ENCODE measurements at places on chromosomes 2 and 18.

- no peak for DNase-seq
Observed at GRCh38 chr18:79466591-79466990, 70.9 kb downstream of the NFATC1 start.

- DNase-seq, result no peak
Observed at GRCh38 chr2:199306116-199306515, 151.6 kb downstream of the SATB2 start.

- no peak for DNase-seq
Observed at GRCh38 chr2:146323564-146323963, 1521.3 kb upstream of the ACVR2A start.

GRCh38 chr2:160252278-160252887 lies 52.3 kb upstream of the ITGB6 start:
- DNase-seq, result no peak

- no peak for DNase-seq
Observed at GRCh38 chr2:39837856-39838453, 58.9 kb upstream of the THUMPD2 start.

DNA sequence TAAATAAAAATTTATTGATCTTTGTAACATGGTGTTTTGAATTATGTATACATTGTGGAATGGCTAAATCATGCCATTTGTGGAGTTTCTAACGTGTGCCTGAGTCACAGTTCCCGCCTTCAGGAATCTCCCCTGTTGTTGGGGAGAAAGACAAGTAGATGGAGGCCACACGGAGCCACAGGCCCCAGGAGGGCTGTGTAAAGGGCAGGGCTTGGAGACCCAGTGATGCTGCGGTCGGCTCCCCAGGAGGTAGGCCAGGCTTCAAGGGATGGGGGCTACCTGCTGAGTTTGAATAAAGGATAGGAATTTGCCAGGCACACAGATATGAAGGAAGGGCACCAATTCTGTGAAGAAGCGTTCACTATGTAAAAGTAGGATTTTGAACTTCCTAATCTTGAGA lies 257.1 kb downstream of the GBX2 start:
- DNase-seq, result no peak

DNA sequence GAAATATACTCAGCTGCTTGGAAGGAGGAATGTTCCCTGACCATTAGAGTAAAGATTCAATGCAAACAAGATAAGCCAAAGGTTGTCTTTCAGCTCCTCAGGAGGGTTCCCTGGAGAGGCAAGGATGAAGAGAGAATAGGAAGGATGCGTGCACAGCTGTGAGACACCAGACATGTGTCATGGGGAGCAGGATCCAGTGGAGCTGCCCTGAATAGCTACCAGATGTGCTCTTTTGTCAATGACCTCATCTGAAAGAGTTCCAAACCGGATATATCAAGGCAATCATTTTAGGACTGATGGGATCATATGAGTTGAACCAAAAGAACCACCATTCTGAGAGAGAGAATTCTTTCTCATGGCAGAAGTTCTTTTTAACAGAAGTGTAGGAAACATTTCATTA lies 490.6 kb downstream of the IRS1 start:
- DNase-seq, result no peak

DNA sequence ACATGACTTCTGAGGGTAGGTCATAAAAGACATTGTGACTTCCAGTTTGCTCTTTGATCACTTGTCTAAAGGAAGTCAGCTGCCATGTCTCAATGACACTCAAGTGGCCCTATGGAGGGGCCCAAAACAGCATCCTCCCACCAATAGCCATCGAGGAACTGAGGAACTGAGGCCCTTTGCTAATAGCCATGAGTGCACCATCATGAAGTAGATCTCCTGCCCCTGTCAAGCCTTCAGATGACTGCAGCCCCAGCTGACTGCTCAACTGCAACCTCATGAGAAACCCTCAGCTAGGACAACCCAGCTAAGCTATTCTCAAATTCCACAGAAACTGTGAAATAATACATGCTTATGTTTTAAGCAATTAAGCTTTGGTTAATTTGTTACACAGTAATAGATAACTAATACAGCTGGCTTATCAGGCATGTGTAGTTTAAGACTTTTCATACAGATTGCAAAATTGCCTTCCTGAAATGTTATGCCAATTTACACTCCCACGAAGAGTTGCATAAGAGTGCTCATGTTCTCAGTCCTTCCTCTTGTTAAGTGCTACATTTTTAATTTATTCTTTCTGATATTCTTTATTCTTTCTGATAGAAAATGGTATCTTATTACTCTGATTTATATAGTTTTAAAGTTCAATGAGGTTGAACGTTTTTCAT lies 105.6 kb upstream of the NDUFV2 start:
- no peak for DNase-seq

DNA sequence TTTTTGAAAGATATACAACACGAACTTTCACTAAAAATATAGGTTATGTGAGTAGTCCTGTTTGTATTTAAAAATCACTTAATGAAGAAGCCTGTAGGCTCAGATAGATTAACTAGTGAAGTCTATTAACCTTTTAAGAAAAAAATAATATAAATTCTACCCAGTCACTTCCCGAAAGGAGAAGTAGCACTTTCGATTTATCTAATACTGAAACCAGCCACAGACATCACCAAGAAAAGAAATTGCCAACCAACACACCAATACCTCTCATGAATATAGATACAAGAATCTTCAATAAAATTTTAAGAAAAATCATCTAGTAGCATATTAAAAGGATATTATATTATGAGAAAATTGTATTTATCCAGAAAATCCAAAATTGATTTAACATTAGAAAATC lies 160.5 kb downstream of the GALNT13 start:
- DNase-seq, result no peak

- no peak for DNase-seq
Observed at GRCh38 chr18:34077599-34077998, 147.1 kb downstream of the NOL4 start.

DNA sequence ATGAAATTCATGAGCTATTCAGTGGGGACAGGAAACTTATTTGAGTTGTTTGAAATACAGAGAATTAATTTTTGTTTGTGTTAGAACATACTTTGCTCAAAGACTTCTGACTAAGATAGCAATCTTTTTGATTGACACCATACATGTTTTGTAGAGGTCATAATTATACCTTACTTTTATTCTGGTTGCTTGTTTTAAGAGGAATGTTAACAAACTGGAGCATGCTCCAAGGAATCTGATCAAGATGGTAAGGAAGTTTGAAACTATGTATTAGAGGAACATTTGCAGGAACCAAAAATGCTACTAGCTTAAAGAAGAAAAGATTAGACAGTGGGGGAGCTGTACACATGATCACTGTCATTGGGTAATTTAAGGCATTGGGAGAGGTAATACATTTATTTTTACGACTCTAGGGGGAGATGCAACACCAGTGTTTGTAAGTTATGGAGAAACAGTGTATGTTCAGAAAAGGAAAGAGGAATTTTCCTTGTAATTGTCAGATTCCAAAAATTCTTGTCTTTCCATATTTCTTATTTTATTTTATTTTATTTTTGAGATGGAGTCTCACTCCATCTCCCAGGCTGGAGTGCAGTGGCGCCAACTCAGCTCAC lies 8.0 kb downstream of the AGFG1 start:
- DNase-seq, result no peak

DNA sequence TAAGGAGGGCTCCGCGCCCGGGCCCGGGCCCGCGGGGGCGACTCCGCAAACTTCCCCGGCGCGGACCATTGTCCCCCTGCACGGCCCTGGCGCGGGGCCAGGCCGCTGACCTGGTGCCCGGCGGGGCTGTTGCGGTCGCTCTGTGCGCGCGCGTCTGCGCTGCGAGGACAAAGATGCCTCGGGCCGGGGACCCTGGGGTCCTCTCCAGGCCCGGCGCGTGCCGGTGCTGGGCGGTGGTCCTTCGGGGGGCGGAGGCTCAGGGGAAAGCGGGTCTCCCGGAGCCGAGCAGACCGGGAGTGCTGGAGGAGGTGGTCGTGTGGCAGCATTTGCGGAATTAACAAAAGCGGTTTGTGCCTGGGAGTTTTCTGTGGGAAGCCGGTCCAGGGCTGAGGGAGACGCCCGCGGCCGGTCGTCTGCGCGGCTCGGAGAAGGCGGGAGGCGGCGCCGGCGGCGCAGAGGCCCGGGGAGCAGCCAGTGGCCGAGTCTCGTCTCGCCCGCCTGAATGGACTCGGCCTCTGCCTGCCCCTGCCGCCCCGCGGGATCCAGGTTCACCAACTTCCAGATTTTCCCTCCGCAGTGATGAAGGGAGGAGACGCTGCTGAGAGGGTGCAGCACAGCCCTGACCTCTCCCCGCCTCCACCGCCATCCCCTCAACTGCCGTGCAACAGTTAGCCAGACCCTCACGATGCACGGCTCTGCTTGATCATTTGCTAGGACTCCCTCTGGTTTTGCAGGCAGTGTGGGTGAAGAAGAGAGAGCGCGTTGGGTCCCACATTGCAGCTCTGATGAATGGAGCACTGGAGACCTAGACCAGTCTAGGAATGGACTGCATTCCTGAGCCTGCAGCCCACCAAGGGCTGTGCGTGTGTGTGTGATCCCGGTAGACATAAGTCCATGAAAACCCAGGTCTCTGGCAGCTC lies 705 bp downstream of the EFR3B start:
- DNase-seq, result peak; percentile 8

GRCh38 chr2:39127973-39128372 lies 7.1 kb upstream of the SOS1 start:
- DNase-seq, result peak; percentile 47

- DNase-seq, result no peak
Observed at GRCh38 chr2:84904717-84905174, 710 bp upstream of the TMSB10 start.

GRCh38 chr2:179059026-179059700 lies 9.2 kb upstream of the CCDC141 start:
- DNase-seq, result no peak

- DNase-seq, result no peak
Observed at GRCh38 chr2:668000-668398, 9.2 kb downstream of the TMEM18 start.

- no peak for DNase-seq
Observed at GRCh38 chr2:225697936-225698335, 298.4 kb downstream of the NYAP2 start.

- no peak for DNase-seq
Observed at GRCh38 chr2:165634855-165635254, 159.2 kb downstream of the GALNT3 start.

GRCh38 chr2:98601532-98602132 lies 6.7 kb downstream of the COA5 start:
- DNase-seq, result no peak

DNA sequence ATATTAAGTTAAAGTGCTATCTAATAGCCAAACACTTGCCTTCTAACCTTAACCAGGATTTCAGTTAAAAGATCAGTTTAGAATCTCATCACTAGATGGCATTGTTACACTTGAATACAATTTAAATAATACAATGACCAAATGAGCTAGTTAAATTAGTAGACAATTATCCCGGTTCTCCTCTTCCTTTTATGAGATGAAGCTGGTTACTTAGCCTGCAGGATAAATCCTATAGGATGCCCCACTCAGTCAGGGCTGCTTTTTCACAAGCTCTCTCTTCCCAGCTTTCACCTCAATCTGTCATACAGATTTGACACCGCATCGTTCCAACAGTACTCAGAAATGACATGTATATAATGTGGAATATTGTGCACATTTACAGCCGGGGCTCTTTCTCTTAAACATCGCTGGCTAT lies 678.8 kb downstream of the KCNJ3 start:
- DNase-seq, result no peak

DNA sequence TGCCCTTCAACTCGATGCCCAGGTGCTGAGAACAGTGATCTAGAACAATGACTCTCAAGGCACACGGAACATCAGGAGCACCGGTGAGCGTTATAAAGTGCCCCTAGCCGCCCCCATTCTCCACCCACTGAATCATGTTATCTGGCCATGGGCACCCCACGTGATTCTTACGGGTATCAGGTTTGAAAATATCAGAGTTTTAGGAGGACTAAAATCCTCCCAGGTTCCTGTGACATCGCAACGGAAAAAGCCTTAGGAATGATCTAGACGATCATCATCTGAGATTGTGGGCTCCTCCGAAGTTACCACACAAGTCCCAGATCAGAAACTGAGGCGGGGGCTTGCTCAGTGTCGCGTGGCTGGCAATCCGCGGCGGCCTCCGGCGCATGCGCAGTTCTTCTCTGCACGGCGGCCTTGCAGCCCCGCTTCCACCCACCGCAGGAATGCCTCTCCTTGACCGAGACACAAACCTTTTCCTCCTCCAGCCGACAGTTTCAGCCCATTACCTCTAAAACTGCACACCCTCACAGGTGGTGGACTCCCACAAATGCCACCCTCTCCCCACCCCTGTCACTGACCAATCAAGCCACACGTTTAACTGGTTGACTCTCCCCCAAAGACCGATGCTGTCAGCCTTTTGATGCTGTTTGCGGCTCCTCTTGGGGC lies 5.8 kb upstream of the MRPL33 start:
- peak; percentile 48 for DNase-seq

DNA sequence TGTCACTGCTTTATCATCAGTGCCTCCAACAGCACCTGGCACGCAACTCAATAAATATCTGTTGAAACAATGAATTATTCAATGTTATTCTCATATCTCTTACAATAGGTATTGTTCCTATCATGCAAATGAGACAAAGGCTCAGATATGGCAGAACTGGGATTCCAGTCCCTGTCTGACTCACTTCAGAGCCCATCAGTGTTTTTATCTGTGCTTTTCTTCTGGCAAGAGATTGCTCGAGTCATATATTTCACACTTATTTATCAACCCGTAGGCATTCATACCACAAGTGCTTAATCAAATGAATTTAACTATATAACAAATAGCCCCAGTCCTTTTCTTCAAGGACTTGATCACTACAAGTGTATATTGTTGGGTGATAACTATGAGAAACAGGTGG lies 76.4 kb upstream of the TSPYL6 start:
- no peak for DNase-seq

GRCh38 chr18:48913201-48913600 lies 37.6 kb downstream of the SMAD7 start:
- no peak for DNase-seq

DNA sequence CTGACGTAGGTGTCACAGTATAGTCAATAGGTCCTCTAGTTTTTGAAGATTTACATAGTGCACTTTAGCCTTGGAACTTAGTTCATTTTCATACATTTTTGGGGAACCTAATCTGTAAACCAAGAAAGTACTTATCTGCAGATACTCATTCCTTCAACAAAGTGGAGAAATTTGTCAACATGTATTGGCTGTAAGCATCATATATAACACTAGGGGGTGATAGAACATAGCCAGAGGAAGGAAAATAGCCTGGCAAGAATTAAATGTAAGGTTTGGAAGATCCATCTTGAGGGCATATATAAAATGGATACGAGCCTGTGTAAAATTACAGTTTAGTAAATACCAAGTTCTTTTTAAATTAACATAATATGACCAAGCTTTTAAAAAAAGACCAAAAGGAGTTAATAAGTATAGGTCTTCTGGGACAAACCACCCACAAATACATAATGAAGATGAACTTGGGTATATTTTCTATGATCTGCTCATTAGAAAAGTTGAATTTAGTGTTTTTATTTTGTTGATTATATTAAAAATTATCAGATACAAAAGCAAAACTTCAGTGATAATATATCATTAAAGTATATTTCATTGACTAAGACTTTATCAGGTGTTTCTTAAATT lies 18.2 kb downstream of the RPL37A start:
- DNase-seq, result no peak

Measured in activated T-cell treated with anti-CD3 and anti-CD28 coated beads for 48 hours (primary cell).